Esophagus squamous epithelium (tissue), 5 donors: ENCODE measurements at places on chromosomes 6 and 20.

- DNase-seq: peak; percentile 56
These were observed at the start of gene HLA-B for GRCh38 chr6:31356946-31357466. TSS of gene HLA-B (minus strand) at chr6:31357179. CDS start at chr6:31357158, 21 bp downstream.

DNA sequence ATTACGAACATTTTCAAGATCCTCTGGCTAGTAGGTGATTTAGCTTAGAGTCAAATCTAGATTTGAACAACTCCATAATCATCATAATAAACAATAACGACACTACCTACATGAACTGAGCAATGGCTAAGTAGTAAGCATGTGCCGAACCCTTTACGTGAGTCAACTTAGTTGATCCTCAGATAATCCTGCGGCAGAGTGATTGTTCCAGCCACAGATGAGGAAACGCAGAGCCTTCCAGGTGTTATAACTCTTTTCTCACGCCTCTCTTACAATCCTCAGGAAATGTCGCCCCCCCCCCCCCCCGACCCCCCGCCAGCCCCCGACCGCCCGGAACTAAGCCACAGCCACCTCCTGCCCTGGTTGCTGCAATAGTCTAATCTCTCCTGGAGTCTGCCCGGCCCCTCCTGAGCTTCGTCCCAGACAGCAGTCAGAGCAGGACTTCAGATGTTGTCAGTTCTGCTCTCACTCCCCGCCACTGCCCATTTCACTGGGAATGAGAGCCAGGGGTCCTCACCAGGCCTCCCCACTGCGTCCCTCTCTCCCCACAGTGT lies 141.5 kb upstream of the AGPAT4 start:
- DNase-seq: no peak

- no peak for DNase-seq
These were observed 62.3 kb downstream of the ADGRB3 start for GRCh38 chr6:68697394-68697793.

GRCh38 chr6:165915022-165915770 lies 252.2 kb upstream of the PDE10A start:
- DNase-seq: no peak

- no peak for DNase-seq
These were observed 1289.1 kb upstream of the ADGRB3 start for GRCh38 chr6:67345946-67346345.

GRCh38 chr6:106527979-106528378 lies 101.3 kb downstream of the RTN4IP1 start:
- no peak for DNase-seq

GRCh38 chr6:36686668-36687513 lies 8.4 kb downstream of the CDKN1A start:
- DNase-seq: no peak

- DNase-seq: no peak
These were observed 503.7 kb upstream of the IRAK1BP1 start for GRCh38 chr6:78363688-78364087.

DNA sequence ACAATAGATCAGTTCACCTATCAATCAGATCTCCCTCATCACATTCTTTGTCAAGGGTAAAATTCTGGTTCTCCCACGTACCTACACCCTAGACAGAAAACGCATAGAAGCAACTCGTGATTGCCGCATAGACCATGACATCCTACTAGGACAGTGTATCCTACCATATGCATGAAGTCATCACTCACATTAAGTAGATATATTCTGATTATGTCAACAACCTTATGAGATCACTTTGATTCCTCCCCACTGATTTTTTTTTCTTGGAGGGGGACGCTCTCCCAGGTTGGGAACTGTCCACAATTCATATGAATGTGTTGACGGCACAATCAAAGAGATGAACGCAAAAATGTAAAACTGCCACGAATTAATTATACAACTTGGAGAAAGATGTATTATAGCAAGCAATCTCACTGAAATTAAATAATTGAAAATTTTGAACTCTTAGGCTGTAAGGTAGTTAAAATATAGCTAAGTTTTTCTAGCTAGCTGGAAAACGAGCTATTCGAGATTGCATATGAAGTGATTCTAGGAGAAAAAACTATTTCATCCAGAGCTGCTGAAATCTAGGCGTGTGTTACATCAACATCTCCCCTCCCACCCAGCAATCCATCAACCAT lies 82.5 kb upstream of the CCDC28A start:
- DNase-seq: no peak

DNA sequence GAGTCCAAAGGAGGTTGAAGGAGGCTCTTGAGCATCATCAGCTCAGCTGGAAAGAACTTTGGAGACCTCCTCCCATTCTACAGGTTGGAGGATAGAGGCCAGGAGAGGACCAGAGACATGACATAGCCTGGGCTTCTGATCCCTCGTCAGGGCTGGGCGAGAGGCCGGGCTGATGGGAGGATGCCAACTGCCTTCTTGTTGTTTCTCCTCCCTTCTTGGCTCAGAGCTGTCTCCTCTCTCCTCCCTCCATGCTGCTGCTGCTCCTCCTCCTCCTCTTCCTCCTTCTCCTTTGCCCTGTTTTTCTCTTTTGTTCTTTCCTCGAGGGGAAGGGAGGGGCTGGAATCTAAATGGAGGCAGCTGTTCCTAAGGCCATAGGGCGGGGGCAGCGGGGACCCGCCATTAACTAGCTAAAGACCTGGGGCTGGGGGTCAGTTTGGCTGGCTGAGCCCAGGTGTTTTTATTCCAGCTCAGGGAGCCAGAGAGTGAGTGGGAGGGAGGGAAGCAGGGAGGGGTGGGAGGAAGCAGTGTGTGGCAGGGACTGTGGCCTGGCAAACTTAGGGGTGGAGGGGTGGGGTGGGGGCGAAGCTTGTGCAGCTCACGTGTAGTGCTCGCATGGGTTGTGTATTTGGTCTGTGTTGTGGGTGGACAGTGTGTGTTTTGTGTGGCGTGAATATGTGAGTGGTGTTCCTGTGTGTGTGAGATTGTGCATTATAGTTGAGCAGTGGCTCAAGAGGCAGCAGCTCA lies 84.8 kb downstream of the CD40 start:
- DNase-seq: no peak
